Stimulated activated CD8-positive, alpha-beta memory T cell treated with anti-CD3 and anti-CD28 coated beads, Interleukin-7, amount 100 ng/mL, for 24 hours (primary cell): ENCODE measurements at places on chromosomes 6 and 20.

GRCh38 chr6:88157106-88157505, 9.0 kb downstream of the CNR1 start:
- no peak for DNase-seq

DNA sequence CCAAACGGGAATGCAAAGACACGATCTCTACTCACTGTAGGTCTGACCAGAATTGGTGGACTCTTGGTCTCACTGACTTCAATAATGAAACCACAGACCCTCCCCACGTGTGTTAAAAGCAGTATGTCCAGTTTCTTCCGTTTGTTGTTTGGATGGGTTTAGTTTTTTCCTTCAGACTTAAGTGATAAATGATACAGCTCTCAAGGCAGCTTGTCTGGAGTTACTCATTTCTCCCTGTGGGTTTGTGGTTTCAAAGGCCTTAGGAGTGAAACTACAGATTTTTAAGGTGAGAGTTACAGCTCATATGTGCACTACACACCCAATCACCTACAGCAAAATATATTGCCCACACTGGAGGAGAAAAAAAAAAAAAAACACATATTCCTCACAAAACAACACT, 86.7 kb upstream of the STMND1 start:
- DNase-seq: no peak

- DNase-seq: no peak
These were observed 15.9 kb upstream of the PTGIS start for GRCh38 chr20:49583669-49584417.

DNA sequence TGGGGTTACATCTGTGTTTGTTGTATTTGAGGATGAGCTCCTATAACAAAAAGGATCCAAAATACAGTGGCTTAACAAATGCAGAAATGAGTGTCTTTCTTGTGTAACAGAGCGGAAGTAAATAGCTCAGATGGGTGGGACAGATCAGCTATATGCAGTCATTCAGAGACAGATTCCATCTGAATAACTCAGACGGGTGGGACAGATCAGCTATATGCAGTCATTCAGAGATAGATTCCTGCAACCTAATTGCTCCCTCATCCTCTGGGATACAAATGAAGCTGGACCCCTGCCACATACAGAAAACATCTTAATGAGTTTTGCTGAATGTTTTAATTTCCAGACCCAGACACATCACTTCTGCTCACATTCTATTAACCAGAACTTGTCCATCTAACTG, 332.3 kb downstream of the BCKDHB start:
- DNase-seq: no peak

DNA sequence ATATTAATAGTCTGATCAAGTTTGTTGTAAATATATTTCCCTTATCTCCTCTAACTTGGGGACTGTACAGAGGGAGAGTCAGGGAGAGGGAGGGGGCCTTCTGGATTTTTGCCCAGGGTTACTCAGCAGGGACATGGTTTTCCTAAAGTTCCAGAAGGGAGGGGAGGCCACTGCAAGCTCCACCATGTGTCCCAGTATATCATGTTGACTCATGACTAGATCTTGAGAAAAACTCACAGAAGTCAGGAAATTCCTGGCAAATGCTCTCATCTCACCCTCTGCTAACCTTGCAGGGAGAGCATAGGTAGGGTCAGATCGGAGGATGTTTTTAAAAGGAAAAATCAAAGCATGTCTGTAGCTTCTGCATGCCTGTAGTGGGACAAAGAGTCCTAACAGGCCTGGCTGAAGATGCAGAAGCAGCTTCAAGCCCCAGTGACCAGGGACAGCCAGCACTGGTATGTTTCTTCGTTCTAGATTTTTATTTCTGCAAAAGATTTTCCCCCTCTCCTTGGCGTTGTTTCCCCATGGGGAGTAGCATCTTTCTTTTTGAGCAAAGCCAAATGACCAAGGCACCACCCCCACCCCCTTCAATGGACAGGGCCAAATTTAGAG, 272.9 kb upstream of the SUPT3H start:
- DNase-seq: no peak

- no peak for DNase-seq
These were observed 54.2 kb downstream of the HFE start for GRCh38 chr6:26141378-26141904.

DNA sequence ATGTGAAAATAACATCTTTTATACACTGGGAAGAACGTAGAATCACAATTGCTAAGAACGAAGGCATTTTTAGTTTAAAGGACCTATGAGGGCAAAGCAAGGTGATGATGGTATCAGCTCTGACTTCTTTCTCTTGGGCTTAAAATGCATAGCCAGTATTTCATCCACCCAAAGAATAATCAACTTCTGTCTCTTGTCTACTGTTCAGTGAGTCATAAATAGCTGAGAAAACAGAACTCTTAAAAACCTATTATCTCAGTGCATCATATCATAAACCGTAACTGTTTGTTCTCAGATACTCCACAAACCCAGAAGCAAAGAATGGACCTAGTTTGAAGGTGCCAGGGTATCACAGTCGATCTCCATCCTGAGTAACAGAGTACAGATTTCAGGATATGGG, 5.2 kb downstream of the PHF10 start:
- DNase-seq: no peak

DNA sequence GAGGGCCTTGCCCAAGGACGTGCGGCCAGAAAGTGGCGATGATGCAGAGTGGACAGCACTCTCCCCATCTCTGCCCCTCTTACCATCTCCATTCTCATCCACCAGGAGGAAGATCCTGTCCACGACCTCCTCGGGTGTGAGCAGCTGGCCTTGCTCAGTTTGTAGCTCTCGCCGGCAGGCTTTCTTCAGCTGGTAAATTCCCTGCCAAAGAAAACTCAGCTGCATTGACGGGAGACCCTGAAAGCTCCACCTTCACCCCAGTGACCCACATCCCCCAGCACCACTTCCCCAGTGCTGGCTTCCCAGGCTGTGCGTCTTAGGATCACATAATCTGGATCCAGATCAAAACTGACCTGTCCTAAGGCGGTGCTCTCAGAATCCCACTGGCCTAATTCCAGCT, 9.2 kb downstream of the GUCA1B start:
- no peak for DNase-seq

GRCh38 chr6:167347226-167347625, 22.3 kb downstream of the TTLL2 start:
- DNase-seq: no peak

GRCh38 chr6:166739117-166739975, 112.3 kb upstream of the RPS6KA2 start:
- DNase-seq: no peak

GRCh38 chr6:783966-784735, 91.2 kb upstream of the EXOC2 start:
- no peak for DNase-seq

GRCh38 chr20:44018259-44018941, 103.7 kb downstream of the TOX2 start:
- DNase-seq: no peak

DNA sequence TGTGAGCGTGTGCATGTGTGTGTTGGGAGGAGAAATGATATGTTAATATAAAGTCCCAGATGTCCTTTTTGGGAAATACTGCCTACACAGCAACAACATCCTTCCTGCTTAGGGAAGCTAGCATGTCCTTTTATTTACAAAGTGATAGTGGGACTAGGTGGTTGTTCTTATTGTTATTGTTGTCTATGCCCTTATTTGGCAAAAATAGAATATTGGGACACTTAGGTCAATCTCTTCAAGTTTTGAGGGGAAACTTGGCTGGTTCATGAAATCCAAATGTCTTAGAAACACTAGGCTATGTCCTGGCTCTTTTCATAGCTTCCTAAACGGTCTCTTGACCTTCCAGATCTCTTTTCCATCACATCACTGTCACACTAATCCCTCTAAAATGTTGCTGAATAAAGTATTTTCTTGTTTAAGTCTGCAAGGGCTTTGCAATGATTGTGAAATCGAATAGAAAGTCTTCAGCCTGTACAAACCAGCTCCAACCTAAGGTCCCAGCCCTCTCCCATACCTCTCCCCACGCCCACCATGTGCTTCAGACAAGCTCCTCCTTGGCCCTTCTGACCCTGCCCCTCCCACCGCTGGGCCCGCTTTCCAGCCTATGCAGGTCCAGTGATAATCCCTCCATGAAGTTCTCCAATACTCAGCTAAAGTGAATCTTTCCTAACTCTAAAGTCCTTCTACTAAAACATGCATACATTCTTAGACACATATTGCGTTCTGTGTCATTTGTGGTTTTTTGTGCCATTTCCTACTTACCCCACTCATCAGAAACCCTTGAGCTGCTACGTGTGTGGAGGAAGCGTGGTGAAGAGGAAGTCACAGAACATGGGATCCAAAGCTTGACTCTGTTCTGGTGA, 205.1 kb downstream of the LY86 start:
- no peak for DNase-seq

- no peak for DNase-seq
These were observed 235.4 kb downstream of the CDH4 start for GRCh38 chr20:61487346-61487996.
